ENCODE measurements at places on chromosomes 16 and 17.

DNA sequence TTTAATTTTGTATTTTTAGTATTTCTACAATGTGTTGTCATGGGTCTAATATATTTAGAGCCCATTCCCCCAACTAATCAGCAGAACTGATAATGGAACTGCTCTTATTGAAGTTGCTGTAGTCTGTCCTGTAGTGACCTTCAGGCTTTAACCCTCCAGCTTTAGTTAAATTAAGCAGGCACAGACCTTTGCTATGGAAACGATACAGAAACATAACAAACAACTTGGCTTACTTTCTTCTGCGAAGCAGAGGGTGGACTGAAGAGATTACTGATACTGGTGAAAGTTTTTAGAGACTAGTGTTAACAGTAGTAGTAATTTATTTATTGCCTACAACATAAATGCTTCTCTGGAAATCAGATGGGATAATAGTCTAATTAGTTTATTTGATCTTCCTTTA lies 61.4 kb downstream of the NFATC3 start:
- no peak for DNase-seq

GRCh38 chr16:1311212-1311737 lies 1.8 kb downstream of the UBE2I start:
- DNase-seq = no peak

- DNase-seq = no peak
These were observed 8.9 kb upstream of the RAB37 start for GRCh38 chr17:74728033-74728701.

DNA sequence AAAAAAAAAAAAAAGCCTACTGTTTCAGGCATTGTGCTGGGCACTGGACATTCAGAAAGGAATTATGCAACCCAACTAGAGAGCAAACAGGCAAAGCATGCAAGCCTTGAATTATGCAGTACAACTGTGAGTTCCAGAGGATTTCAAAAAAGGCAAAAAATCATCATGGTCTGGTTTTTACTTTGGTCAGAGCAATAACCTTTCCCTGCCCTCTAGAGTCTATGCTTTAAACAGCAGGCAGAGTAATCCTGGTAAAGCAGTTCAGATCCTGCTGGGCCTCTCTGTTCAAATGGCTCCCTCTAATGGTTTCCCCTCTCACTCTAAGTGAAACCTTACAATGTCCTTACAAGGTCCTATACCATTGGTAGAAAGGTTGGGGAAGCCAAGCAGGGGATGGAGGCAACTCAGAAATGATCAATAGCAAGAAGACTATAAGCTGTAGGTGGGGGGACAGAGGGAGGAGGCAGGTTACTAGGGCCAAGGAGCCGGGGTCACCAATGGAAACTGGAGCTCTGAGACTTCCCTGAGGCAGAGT lies 4.6 kb upstream of the TAF15 start:
- DNase-seq = peak; percentile 80

DNA sequence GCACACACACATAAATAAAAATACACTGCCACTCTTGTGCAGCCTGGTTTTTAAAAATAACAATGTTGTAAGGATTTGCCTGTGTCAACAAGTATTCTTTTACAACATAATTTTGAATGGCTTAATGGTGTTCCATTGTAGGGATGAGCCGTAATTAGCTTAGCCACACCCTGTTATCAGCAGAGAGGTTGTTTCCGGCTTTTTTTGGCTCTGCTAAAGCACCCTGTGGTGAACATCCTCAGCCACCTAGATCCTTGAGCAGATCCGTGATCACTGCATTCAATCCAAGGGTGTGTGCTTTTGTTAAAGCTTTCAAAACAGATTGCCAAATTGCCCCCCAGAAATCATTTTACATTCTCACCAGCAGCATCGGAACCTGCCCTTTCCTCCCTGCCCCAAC lies 7.0 kb downstream of the KATNB1 start:
- DNase-seq = no peak

DNA sequence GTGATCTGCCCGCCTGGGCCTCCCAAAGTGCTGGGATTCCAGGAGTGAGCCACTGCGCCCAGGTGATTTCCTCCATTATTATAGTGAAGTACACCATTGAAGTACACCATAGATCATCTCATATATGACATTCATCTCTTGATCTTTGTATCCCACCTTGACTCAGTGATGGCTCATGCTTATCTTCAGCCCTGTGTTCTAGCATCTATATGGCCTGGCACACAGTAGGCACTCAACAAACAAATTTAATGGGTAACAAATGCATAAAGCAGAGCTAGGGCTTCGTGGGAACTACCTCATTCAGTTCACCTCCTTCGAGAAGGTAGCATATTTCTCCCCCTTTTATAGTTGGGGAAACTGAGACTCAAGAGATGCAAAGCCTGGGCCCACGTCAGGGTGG lies 952 bp downstream of the ENKD1 start:
- no peak for DNase-seq

DNA sequence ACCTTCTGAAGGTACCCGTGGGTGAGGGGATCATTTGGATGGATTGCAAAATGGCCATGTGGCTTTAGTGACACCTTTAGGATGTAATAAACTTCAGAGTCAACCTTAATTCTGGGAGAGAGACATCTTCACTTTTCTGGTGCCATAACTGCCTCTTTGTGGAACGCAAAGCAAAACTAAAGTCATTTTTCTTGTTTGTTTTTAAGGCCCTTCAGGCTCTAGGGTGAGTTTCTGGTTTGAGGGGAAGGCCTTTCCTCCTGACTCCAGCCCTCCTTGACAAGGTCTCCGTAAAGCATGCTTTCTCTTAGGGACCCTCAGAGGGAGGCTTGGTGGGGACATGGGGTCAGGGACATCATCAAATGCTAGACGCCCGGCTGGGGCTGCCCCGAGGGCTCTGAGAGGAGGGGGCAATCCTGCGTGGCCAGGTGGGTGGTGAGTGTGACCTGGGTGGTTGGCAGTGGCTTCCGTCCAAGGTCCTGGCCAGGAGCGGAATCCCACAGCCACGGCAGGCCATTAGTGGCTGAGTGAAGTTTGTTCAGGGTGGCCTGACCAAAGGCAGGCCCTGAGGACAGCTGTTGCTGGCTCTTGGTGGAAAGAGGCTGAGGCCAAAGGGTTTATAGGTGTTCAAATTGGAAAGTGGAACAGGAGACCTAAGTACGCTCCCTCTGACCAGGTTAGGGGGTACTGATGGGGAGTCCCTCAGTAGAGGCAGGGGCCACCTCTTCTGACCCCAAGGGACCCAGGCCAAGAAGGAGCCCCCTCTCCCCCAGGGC lies 112.2 kb downstream of the METRNL start:
- DNase-seq = no peak

DNA sequence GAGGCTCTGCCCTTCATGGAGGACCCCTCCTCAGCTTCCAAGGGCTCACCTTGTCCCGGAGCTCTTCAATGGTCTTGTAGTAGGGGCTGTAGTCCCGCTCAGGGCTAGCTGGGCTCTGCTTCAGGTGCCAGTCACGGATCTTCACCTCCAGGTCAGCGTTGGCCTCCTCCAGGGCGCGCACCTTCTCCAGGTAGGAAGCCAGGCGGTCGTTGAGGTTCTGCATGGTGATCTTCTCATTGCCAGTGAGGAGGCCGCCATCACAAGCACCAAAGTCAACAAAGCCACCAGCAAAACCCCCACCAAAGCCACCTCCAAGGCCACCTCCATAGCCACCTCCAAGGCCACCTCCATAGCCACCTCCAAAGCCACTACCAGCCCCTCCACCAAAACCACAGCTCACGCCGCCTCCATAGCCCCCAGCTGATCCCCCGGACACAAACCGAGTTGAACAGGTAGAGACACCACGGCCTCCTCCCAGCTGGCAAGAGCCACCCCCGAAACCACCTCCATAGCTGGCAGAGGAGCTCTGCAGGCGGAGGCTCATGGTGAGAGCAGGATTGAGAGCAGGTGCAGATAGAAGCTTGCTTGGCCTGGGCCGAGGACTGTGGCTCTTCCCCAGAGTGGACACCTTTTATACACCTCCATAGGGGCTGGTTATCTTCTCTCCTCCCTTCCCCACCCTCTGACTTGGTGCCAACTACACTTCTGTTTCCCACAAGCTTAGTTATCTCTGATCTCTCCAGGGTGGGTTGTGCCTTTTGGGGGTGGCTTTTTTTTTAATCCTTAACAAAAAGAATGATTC lies at the start of gene KRT13:
KRT13 (minus strand) TSS at position 606 of the 802 bp plus-strand sequence; CDS start at position 544, 62 bp downstream.
- no peak for DNase-seq

GRCh38 chr16:57882792-57883191 lies 80.5 kb upstream of the KIFC3 start:
- DNase-seq = no peak

GRCh38 chr16:56198755-56199114 lies 7.4 kb downstream of the GNAO1 start:
- no peak for DNase-seq

GRCh38 chr16:75083813-75084212 lies 32.8 kb downstream of the LDHD start:
- DNase-seq = no peak

DNA sequence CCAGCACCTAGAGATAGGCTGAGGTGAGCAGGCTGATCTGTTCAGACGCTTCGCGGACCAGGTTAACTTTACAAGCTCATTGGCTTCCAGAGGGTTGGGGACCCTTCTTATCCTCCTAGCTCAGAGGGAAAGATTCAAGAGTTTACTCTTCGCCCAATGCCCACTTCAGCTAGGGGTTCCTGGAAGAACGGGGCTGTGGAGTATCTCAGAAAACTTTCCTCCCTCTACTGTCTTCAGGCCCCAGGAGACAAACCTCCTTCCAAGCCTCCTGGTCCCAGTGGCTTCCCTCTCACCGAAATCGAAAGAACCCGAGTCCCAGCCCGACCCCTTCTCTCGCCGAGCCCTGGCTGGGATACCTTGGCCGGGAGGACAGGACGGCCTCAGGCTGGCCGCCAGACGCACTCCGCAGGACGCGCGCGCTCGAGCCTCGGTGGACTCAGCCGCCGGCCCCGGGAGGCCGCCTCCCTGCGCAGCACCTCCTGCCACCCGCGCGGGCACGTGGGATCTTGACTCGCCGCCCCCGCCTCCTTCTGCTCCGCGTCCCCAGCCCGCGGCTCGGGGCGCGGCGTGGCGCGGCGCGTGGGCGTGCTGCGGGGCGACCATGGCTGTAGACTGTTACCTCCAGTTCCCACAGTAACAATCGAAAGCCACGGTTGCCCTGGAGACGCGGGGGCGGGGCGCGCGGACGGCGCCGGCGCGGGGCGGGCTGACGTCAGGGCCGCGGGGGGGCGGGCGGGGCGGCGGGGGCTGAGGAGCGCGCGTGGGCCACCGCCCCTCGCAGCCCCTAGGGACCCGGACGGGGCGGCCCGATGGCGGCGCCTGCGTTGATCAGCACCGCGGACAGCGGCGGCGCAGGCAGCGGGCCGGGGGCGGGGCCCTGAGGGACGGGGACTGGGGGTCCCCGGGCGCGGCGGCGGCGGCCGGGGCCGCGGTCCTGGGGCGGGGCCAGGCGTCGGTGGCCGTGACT lies 5.3 kb upstream of the HIC1 start:
- peak; percentile 82 for DNase-seq

- DNase-seq = peak; percentile 60
These were observed 18.6 kb upstream of the ZNF629 start for GRCh38 chr16:30805370-30806169.

DNA sequence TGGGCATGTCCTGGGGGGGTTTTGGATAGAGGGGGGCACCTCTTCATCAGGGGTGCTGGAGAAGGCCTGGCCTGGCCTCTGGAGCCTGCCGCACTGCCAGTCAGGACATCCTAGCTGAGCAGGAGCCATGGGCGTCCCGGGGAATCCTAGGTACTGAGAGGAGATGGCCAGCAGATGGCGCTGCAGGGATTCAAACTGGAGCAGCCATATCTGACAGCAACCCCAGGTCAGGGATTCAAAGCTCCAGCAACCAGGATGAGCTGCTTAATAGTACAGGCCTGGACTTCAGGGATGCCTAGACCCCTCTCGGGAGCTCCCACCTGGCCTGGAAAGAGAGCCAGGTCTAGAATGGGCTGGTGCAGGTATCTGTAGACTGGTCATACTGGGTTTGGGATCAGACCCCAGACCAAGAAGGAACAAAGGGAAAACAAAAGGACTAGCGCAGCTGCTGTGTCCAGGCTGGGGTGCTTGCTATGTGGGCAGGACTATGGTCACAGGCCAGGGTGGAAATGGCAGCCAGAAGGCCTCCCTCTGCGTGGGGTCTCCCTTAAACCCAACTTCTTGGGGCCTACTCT lies 306.9 kb upstream of the RBFOX1 start:
- DNase-seq = no peak

DNA sequence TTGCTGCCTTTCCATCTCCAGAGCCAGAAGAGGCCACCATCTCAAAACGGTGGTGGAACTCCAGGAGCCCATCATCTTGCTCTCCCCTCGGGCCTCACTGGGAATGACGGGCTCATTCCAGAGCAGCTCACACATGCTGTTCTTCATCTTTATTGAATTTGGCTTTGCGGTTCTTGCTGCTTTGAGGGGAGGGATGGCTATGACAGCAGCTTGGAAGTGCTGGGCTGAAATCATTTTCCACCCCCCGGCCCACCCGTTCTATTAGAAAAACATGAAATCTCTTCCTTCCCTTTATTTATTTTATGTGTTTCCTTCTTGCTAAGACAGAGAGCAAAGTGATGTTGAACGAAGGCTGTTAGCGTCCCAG lies 149.8 kb upstream of the RPL38 start:
- DNase-seq = no peak

- no peak for DNase-seq
These were observed 8.9 kb upstream of the NME1 start for GRCh38 chr17:51144266-51145022.

DNA sequence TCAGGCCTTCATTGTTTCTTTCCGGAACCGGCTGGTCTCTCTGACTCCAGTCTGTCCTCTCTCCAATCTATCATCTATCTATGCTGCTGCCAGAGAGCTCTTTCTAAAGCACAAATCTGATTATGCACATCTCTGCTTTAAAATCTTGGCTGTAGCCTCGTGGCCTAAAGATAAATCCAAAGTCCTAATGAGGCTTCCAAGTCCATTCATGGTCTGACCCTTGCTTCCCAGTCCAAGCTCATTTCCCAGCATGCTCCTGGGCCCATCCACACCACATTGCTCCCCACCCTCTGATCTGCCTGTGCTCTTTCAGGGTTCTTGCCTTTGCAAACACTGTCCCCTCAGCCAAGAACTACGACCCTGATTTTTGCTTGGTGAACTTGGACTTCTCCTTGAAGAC lies 21.5 kb upstream of the PHB1 start:
- DNase-seq = no peak

DNA sequence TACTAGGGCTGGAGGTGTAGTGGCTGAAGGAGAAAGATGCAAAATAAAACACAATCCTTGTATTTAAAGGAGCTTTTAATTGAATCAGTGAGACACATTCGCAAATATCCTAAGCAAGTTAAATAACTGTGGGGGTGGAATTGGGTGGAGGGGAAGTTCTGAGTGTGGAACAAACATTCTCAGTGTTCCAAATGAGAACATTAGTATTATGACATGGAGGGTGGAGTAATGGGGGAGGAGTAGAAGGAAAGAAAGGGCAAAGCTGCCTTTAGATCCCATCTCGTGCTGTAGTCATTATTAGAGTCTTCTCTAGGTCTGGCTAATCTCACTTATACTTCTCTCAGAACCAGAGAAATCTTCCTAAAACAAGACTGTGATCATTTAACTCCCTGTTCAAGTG lies 169.7 kb downstream of the ANKFN1 start:
- no peak for DNase-seq

DNA sequence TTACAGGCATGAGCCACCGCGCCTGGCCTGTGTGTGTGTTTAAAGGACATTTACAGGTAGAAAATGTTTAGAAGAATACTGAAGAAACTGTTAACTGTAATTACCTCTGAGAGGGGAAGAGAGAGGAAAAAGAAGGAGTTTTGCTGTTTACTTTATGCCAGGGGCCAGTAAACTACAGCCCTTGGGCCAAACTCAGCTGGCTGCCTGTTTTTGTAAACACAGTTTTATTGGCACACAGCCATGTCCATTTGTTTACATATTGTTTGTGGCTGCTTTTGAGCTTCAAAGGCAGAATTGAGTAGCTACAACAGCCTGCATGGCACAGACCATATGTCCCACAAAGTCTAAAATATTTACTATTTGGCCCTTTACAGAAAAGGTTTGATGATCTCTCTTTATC lies 76.4 kb downstream of the GPR139 start:
- DNase-seq = no peak
